ENCODE measurements at places on chromosomes 2 and 18. TPM values are rescaled to one million over a fixed set of nuclear protein-coding genes. Genes with fewer than 3 reads are reported as not detected.
A peak's percentile ranks its signal among the peaks of the same experiment; 100 is the strongest.

- DNase-seq = no peak
These were observed 49.4 kb downstream of the CAVIN2 start for GRCh38 chr2:191797500-191797899.

- DNase-seq = no peak
These were observed 162.0 kb downstream of the DTNA start for GRCh38 chr18:34872066-34872465.

- DNase-seq = no peak
These were observed 244.9 kb downstream of the LOXHD1 start for GRCh38 chr18:46411867-46412690.

DNA sequence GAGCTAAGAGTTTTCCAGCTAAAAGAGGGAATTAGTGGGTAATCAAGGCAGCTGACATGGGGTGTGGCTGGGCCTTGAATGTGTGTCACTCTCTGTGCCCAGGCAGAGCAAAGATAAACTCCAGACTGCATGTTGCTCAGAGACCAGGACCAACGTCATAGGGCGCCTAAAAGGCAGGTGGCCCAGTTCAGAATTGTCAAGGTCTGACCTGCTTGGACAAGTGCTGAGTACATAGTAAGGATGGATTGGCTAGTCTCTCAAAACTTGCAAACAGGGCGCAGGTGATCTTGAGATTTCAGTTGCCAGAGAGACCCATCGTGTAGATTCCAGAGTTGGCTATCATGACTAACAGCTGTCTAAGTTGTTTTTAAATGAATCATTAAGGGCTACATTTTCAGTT is 19.0 kb downstream of the CLUL1 start:
- DNase-seq = no peak

DNA sequence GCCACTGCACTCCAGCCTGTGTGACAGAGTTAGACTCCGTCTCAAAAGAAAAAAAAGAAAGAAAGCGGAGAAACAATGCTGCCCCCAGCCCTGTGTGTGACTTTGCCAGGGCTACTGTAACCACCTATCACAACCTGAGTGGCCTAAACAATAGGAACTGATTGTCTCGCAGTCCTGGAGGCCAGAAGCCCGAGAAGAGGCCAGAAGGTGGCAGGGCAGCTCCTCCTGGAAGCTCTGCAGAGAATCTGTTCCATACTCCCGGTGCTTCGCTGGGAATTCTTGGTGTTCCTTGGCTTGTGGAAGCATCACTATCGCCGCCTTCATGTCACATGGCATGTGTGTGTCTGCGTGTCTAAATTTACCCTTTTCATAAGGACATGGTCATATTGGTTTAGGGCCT is 14.4 kb upstream of the RAB17 start:
- DNase-seq = peak; percentile 49

GRCh38 chr18:61334951-61335683 is 1.9 kb downstream of the CDH20 start:
- DNase-seq = peak; percentile 11

- DNase-seq = peak; percentile 15
These were observed 138.2 kb downstream of the UBR3 start for GRCh38 chr2:169965495-169965894.

GRCh38 chr2:69983392-69983966 is 22.0 kb upstream of the ASPRV1 start:
- no peak for DNase-seq

- no peak for DNase-seq
These were observed 112.6 kb downstream of the HDAC4 start for GRCh38 chr2:239288237-239288636.

DNA sequence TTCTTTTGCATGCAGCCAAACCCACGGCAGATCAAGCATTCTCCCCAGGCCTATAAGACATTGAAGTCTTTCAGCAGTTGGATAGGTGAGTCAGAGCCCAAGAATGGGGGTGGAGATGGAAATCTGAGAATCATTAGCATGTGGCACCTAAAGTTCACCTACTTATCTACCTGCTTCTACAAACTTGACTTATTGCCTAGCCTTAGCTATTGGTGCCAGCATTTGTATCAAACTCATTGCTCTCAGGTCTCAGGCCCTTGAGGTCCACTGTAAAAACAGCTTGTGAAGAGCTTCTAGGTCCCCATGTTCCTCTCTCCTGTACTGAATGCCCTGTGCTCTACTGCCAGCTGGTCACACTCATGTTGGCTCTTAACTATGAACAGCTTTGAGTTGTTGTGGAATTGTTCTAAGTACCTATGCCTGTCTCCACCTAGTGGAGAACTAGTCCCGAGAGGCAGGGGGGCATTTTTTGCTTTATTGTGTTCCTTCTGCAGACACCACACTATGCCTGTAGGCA is 278.4 kb upstream of the SPRED2 start:
- no peak for DNase-seq

GRCh38 chr2:208280933-208281332 is 14.9 kb downstream of the PIKFYVE start:
- DNase-seq = peak; percentile 22

DNA sequence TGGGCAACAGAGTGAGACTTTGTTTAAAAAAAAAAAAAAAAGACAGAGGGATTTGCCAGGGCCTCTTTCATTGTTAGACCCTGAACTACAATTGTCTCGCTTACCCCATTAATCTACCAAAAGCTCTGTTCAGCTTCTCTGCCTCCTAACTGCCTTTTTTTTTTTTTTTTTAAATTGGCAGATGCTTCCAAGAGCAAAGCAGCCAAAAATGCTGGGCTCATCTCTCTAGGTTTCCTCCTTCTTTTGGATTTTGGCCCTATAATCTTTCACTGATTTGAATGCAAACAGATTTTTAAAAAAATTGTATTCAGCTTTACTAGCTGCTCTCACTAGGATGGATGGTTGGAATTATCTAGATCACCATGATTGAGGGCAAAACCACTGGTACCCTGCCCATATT is 33.2 kb upstream of the RAPGEF4 start:
- DNase-seq = peak; percentile 57

GRCh38 chr2:31347750-31348149 is 66.8 kb downstream of the XDH start:
- peak; percentile 76 for DNase-seq

Gene KIDINS220
- 89.7 TPM for total RNA-seq

Gene AQP12A
- not detected for total RNA-seq

Gene ASB3
- 15.5 TPM for total RNA-seq

Gene CYP26B1
- total RNA-seq = 2.5 TPM

Gene DSG1
- total RNA-seq = not detected

Gene PER2
- 10.8 TPM for total RNA-seq

Gene OSBPL6
- 5.2 TPM for total RNA-seq

Gene MPV17
- total RNA-seq = 92.8 TPM
